Fibroblast of pulmonary artery (primary cell): ENCODE measurements at places on chromosomes 1 and 21.
A peak's percentile ranks its signal among the peaks of the same experiment; 100 is the strongest.

- DNase-seq: no peak
Observed at GRCh38 chr1:47901001-47901575, 96.1 kb downstream of the TRABD2B start.

GRCh38 chr1:224724566-224724965 lies 108.4 kb downstream of the CNIH3 start:
- DNase-seq: no peak

DNA sequence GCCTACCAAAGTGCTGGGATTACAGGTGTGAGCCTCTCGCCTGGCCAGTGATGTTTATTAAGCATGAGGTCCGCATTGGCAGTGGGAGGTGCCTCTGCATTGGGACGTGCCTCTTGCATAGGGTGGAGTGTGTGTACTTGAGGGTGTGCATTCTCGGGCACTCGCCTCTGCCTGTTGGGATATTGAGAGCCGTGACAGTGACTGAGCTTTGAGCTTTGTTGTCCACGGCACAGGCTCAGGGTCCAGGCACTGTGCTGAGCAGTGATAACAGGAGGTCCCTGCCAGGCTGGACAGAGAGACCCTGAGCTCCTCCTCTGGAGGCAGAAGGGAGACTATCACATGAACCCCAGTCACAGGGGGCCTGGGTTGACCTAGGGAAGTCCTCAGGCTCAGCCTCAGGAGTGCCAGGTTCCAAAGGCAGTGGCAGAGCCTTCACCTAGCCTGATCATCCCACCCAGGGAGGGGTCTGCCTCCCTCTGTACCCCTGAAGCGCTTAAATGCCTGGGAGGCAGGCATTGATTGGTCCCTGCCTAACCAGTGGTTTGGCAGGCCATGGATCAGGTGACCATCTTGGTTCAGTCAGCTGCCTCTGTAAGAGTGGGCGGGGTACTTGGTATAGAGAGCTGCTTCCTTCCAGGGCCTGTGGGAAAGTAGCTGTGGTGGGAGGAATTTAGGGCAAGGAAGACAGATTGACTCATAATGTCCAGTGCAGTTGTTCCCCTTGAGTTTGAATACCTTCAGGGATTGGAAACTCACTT lies 213.8 kb upstream of the TMEM51 start:
- peak; percentile 44 for DNase-seq

GRCh38 chr1:96641282-96641681 lies 80.3 kb upstream of the PTBP2 start:
- peak; percentile 51 for DNase-seq

DNA sequence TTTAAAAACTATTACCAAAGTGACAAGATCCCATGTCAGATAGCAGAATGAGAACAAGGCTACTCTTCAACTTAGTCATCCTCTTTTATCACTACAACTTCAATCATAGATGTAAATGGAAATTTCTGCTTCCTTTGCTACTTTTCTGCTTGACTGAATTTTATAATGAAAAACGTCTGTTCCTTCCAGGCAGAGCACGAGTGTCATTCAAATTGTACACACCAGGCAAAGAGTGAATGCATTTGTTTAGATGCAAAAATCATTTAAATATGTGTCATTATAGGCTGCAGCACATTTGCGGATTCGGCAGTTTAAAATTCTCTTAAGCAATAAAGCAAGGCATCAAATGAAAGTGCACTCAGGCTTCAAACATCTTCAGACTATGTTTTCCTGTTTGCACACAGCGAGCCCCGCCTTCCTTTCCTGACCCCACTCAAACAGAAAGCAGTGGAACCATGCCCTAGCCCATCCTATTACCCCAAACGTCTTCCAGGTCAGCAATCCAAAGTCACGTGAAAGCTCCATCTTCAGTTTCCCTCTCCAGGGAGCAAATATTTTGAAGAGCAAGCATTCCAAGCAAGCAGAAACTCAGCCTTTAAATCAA lies 99.6 kb downstream of the APP start:
- peak; percentile 55 for DNase-seq
